ENCODE measurements at places on chromosomes 3 and 15.

DNA sequence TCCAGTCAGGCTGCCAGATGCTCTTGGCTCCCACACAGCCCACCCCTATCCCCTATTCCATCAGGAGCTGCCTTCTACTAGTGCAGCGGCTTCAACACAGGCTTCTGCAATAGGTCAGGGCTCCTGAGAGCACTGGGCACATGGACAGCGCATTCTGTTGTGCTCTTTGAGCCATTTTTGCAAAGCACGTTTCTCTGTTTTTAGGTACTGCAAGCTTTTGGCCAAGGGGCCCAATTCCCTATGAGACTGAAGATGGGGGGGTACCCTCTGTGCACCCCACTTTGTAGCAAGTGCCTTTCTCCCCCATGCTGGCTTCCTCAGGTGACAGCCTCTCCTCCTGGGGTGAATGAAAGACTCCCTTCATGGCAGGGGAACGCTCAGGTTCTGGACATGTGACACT, 31.2 kb downstream of the CHDH start:
- no peak for DNase-seq

DNA sequence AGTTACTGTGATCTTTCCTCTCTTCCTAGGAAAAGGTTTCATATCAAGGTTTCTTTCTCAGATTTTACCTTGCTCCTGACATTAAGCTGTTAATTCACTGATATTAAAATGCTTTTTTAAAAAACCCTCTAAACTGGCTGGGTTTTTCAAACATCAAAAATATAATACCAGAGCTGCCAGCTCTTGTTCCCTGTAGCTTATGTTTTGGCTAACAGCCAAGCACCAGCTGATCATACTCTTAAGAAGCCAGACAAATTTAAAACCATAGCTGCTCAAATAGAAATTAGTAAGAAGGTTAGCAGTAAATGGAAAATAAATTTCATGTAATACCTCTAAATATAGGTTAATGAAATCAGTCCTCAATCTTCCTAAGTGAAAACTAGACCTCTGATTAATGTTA, 657.5 kb downstream of the GRM7 start:
- no peak for DNase-seq

GRCh38 chr15:39907216-39907615, 12.8 kb downstream of the GPR176 start:
- DNase-seq = no peak

GRCh38 chr3:126167566-126167965, 12.8 kb downstream of the ALDH1L1 start:
- DNase-seq = no peak

DNA sequence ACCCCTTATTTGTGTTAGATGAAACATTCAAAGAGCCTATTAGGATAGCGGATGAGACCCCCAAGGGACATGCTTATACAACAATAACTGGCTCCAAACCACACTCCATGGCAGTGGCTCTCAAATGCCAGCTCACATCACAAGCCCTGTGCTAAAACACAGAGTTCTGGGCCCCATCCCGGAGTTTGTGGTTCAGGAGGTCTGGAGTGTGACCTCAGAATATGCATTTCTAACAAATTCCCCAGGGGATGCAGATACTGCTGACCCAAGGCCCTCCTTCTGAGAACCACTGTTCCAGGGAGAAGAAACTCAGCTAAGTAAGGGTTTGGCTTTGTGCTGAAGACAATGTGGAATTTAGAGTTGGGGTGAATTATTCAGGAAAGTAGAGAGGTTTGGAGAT, 3.6 kb downstream of the CCRL2 start:
- DNase-seq = no peak

GRCh38 chr15:97085731-97086130, 755.2 kb downstream of the NR2F2 start:
- DNase-seq = no peak

Data from cortex of kidney (tissue), 1 donor.